ENCODE measurements at places on chromosomes 1 and 21.

DNA sequence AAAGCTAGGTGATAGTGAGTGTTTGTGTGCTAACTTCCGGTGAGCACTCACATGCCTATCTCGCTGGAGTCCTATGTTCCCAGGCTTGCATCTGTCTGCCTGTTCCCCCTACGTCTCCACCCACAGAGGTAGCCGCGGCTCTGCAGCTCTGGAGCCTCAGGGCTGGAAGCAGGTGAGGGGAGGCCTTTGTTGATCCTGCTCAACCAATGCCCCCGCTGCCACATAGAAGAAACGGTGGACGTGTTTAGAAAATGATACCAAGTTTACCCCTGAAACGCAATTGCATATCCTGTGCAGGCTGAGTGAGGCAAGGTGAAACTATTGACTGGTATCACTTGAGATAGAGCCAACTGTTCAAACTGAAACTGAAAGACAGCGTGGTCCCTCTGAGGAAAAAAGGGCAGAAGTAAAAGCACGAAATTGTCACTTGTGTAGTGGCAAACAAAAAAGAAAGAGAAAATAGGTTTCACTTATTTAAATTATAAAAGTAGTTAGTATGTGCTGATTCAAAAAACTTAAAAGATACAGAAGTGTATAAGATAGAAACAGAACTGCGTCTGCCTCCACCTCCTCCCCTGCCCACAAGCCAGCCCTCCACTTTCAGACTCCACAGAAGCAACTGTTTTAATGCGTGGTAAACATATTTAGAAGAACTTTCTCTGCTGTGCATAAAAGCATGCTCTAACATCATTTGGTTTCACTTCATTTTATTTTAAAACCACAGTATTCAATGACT is 38.6 kb upstream of the ETS2 start:
- DNase-seq = peak; percentile 47

DNA sequence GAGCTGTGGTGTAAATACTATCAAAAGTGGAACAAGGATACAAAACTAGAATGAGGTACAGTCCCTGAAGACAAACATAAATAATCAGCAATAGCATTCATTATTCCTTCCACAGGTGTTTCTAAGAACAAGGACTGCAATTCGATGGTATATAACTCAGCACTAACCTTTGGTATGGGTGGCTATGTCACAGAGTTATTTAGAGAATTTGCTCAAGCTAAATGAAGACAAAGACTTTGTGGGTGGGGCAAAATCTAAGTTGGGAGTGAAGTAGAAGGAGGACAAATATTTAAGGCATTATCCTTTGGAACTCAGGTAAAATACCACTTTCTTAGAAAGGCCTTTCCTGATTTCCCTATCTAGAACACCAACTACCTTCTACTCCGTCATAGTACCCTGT is 51.5 kb upstream of the CNN3 start:
- DNase-seq = no peak

DNA sequence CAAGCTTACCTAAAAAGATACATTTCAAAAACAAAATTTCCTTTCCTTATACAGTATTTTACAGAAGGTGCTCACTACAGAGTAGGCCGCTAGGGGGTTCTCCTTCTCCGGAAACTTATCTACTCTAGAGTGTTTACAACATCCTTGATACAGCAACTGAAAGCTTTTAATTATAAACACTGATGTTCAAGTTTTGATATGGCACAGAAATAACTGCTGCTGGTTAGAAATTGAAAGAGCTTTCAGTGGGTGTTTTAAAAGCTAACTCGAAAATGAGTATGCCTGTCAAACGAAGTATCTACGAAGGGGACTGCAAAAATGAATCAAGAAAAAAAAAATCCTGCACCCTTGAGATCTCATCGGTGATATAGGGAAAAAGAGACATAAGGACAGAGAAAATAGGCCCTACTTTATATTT is 1.0 kb downstream of the YOD1 start:
- peak; percentile 31 for DNase-seq

GRCh38 chr1:219373616-219373935 is 199.9 kb downstream of the LYPLAL1 start:
- no peak for DNase-seq

GRCh38 chr1:65983500-65983899 is 190.8 kb downstream of the PDE4B start:
- DNase-seq = no peak

DNA sequence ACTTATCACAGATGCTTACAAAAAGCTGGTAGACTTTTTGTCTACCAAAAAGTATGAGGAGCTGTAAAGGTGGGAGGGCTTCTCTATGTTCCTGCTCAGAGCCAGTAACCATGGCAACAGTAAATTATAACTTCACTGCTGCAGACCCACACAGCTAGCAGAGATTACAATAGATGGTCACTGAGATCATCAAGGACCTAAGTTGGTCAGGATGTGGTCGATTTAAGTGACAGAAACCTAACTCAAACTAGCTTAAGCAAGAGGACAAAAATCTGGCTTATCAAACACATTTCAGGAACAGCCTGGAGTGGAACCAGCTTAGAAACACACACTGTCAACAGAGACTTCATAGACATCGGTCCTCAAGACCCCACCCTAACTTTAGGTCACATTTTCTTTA is 113.4 kb upstream of the ATP1A1 start:
- DNase-seq = no peak

Measured in stimulated activated CD4-positive, alpha-beta T cell treated with anti-CD3 and anti-CD28 coated beads, Interleukin-12 subunit alpha, Interleukin-12 subunit beta, amount 100 ng/mL, for 48 hours (primary cell).